ENCODE measurements at places on chromosomes 13 and 19. TPM values are rescaled to one million over a fixed set of nuclear protein-coding genes. Genes with fewer than 3 reads are reported as not detected.
A peak's percentile ranks its signal among the peaks of the same experiment; 100 is the strongest.

FXYD3 gene
- not detected for total RNA-seq

SIGLECL1 gene
- total RNA-seq, result not detected

TMEM38A gene
- total RNA-seq, result 0.58 TPM

AMER2 gene
- not detected for total RNA-seq

TMC4 gene
- 0.27 TPM for total RNA-seq

RFPL4A gene
- not detected for total RNA-seq

ZNF296 gene
- total RNA-seq, result 3.6 TPM

- H3K4me3 ChIP-seq, result no peak overlapping the region
- no peak overlapping the region for H3K27ac ChIP-seq
- no peak for DNase-seq
- H3K36me3 ChIP-seq, result no peaks in the 10 kb centered on the region
These were observed 31.5 kb upstream of the MIER2 start for GRCh38 chr19:376111-376470.

DNA sequence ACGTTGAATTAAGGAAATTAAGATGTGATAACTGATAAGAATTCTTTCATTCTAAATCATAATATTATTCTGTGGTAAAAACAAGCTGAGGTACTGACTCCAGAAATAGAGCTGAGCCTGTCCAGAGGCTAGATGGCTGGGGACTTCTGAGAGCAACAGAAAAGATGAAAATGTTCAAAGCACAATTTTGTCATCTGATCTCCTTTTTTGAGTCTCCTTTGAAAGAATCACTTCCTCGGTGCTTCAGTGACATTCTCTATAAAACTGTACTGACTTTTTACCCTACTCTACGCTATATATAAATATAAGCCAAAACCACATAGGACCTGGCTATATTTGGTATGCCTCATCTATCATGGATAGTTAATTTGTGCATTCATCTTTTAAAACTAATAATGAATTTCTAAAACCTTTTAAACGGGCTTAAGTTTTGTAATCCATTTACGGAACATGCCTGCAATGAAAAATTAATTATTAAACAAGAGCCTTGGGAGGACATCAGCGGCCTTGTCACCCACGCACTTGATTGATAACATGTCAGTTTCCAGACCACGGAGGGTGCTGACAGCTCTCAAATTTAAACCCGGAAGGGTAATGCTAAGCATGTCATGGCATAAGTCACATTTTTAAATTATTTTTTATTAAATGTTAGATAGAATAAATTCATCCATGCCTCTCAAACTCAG lies 235.5 kb downstream of the PCDH9 start:
- no peak overlapping the region for H3K27ac ChIP-seq
- no peaks in the 10 kb centered on the region for H3K36me3 ChIP-seq
- H3K27me3 ChIP-seq, result no peaks in the 10 kb centered on the region

GRCh38 chr19:48624067-48624594 lies 4.8 kb downstream of the SPHK2 start:
- peaks cover 51% of the 10 kb centered on the region for H3K4me1 ChIP-seq
- peak overlapping the region; percentile 89 for H3K27ac ChIP-seq
- no peaks in the 10 kb centered on the region for H3K27me3 ChIP-seq
- peak; percentile 98 for DNase-seq

DNA sequence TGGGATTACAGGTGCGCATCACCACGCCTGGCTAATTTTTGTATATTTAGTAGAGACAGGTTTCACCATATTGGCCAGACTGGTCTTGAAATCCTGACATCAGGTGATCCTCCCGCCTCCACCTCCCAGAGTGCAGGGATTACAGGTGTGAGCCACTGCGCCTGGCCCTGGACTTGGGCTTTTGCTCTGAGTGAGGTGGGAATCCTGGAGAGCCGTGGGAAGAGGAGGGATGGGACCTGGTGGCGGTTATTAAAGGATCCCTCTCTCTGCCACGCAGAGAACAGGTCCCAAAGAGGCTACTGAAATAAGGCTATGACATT lies 1.7 kb upstream of the TLE5 start:
- DNase-seq, result no peak
- H3K4me3 ChIP-seq, result no peak overlapping the region
- peaks cover 16% of the 10 kb centered on the region for H3K36me3 ChIP-seq
- H3K4me1 ChIP-seq, result peaks cover 21% of the 10 kb centered on the region
- no peaks in the 10 kb centered on the region for H3K27me3 ChIP-seq

GRCh38 chr19:29873024-29873800 lies 61.4 kb downstream of the CCNE1 start:
- peaks cover 18% of the 10 kb centered on the region for H3K27me3 ChIP-seq
- H3K36me3 ChIP-seq, result no peaks in the 10 kb centered on the region
- peaks cover 9% of the 10 kb centered on the region for H3K4me1 ChIP-seq

GRCh38 chr13:99191900-99192399 lies 8.7 kb upstream of the UBAC2 start:
- H3K4me3 ChIP-seq, result no peak overlapping the region
- no peak for DNase-seq
- H3K36me3 ChIP-seq, result no peaks in the 10 kb centered on the region
- H3K27me3 ChIP-seq, result no peaks in the 10 kb centered on the region
- no peak overlapping the region for H3K27ac ChIP-seq
- peaks cover 11% of the 10 kb centered on the region for H3K4me1 ChIP-seq

- no peak overlapping the region for H3K27ac ChIP-seq
- no peak for DNase-seq
- H3K36me3 ChIP-seq, result no peaks in the 10 kb centered on the region
- H3K4me1 ChIP-seq, result no peaks in the 10 kb centered on the region
These were observed 387.4 kb downstream of the DLEU7 start for GRCh38 chr13:50456111-50456510.

DNA sequence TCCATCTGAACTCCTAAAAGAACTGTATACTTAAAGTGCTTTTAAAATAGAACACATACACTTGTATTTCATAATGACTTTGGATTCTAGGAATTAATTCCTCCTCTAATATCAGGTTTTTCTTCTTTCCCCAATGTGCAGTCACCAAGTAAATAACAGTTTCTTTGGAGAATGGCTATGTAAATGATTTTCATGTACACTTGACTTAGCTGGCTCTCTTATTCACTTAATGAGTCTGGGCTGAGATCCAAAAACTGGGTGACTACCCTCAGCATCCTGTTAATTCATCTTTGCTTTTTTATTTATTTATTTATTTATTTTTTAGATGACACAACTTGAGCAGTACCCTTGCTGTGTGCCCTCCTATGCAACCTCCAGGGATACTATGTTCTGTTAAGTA lies 1003.7 kb downstream of the SLITRK1 start:
- no peaks in the 10 kb centered on the region for H3K36me3 ChIP-seq
- no peak overlapping the region for H3K27ac ChIP-seq
- H3K27me3 ChIP-seq, result no peaks in the 10 kb centered on the region
- DNase-seq, result no peak
- no peaks in the 10 kb centered on the region for H3K4me1 ChIP-seq
- H3K4me3 ChIP-seq, result no peak overlapping the region

- no peak overlapping the region for H3K4me3 ChIP-seq
- H3K27me3 ChIP-seq, result peaks cover 70% of the 10 kb centered on the region
- peaks cover 10% of the 10 kb centered on the region for H3K36me3 ChIP-seq
- DNase-seq, result no peak
These were observed 8.8 kb downstream of the POU4F1 start for GRCh38 chr13:78594456-78594975.

GRCh38 chr19:38911388-38912001 lies 491 bp downstream of the CCER2 start:
- H3K27ac ChIP-seq, result no peak overlapping the region
- DNase-seq, result no peak
- H3K4me3 ChIP-seq, result no peak overlapping the region
- H3K36me3 ChIP-seq, result peaks cover 21% of the 10 kb centered on the region
- H3K4me1 ChIP-seq, result peaks cover 9% of the 10 kb centered on the region
- H3K27me3 ChIP-seq, result no peaks in the 10 kb centered on the region

DNA sequence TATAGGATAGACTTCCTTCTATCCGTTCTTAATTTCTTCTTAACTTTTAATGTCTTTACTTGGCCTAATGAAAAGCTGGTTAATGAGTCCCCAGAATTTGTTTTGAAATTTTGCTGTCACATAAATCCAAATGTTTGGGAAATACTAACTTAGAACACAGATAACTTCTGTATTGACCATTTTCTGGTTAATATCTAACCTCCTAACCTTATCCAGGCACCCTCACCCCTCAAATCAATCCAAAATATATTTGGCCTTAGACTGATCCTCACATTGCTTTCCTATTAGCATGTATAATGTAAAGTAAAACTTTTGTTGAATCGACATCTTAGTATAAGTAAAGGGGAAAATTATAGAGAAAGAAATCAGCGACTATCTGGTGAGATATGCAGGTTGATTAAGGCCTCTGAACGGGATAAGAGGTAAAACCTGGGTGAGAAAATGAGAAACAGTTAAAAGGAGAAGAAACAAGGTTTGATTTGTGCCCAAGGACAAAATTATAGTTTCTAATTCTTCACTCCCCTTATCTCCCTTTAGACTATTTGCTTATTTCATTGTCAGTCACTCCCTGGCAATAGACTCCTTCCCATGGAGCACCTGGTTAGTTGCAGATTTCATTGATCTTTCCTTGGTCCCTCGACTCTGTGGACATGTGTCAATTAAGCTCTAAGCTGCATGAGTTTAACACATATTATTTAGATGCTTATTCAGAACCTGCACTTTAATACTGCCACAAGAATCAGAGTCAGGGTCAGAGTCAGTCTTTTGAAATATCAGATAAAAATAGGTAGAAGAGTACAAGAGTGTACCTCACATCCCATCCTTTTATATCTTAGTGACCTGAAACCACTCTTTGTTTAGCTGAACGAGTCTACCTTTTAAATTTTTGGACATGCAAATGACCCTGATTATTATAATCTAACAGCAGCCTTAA lies 119.2 kb upstream of the MLNR start:
- no peak overlapping the region for H3K4me3 ChIP-seq
- H3K27me3 ChIP-seq, result no peaks in the 10 kb centered on the region

- no peak for DNase-seq
- H3K36me3 ChIP-seq, result peaks cover 3% of the 10 kb centered on the region
- H3K4me3 ChIP-seq, result no peak overlapping the region
- no peak overlapping the region for H3K27ac ChIP-seq
- H3K27me3 ChIP-seq, result no peaks in the 10 kb centered on the region
- H3K4me1 ChIP-seq, result peaks cover 35% of the 10 kb centered on the region
These were observed 1.8 kb downstream of the FUZ start for GRCh38 chr19:49811328-49811727.

DNA sequence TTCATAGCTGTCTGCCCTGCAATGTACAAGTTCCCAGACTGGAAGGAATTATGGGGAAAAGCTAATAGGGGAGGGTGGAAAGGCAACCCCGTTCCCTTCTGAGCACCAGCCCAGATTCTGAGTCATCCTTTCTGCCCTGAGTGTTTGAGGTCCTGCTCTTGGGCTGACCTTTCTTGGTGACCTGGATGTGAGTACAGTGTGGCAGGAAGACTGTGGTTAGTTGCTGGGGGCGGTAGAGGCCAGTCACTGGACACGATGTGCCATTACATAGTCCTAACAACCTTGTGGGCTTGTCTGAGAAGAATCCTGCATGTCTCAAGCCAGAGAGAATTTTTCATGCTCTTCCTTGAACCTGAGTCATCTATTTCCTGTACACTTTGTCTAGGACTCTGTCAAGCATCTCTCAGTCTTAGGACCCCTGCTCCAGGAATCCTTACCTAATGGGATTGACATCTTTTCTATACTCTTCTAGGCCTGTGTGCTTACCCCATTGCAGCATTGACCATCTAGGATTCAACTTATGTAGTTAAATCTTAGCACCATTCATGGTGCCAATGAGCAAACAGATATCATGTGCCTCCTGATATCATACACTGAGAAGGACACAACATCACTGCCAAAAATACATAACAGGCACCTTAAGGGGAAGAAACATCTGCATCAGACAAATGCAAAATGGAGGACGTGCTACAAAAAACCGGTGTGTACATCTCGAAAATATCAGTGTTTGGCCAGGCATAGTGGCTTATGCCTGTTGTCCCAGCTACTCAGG lies 8.1 kb upstream of the ANGPTL4 start:
- H3K36me3 ChIP-seq, result no peaks in the 10 kb centered on the region
- H3K4me3 ChIP-seq, result no peak overlapping the region
- DNase-seq, result peak; percentile 19
- peaks cover 8% of the 10 kb centered on the region for H3K4me1 ChIP-seq
- H3K27ac ChIP-seq, result no peak overlapping the region

DNA sequence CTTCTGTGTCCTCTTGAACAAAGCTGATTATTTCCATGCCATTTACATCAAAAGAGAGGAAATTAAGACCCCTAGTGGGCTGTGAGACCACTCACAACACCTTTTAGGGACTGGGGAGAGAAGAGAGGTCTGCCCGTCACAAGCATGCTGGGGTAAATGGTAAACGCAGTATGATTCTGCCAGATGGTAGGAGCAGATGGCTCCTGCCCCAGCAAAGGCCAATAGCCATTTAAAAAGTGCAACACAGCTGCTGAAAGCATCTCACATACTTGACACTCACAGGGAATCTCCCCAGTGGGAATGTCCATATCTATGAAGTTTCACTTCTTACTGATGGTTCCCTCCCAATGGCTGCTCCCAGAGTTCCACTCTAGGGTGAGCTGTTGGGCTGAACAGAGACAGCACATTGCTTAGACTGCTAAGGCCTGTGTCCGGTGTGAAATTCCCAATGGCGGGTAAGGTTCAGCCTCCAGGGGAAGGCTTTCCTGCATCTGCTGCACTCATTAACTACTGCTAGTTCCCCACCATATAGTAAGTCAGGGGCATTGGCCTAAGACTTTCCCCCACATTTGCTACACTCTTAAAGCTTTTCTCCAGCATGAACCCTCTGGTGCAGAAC lies 7.4 kb downstream of the ZNF671 start:
- H3K4me1 ChIP-seq, result peaks cover 2% of the 10 kb centered on the region
- H3K4me3 ChIP-seq, result no peak overlapping the region
- peaks cover 81% of the 10 kb centered on the region for H3K36me3 ChIP-seq
- DNase-seq, result no peak
- H3K27me3 ChIP-seq, result no peaks in the 10 kb centered on the region
- no peak overlapping the region for H3K27ac ChIP-seq

- no peaks in the 10 kb centered on the region for H3K4me1 ChIP-seq
- no peak overlapping the region for H3K27ac ChIP-seq
- DNase-seq, result no peak
- no peaks in the 10 kb centered on the region for H3K36me3 ChIP-seq
- no peak overlapping the region for H3K4me3 ChIP-seq
- peaks cover 1% of the 10 kb centered on the region for H3K27me3 ChIP-seq
These were observed 128.2 kb downstream of the STOML3 start for GRCh38 chr13:38862443-38862842.

DNA sequence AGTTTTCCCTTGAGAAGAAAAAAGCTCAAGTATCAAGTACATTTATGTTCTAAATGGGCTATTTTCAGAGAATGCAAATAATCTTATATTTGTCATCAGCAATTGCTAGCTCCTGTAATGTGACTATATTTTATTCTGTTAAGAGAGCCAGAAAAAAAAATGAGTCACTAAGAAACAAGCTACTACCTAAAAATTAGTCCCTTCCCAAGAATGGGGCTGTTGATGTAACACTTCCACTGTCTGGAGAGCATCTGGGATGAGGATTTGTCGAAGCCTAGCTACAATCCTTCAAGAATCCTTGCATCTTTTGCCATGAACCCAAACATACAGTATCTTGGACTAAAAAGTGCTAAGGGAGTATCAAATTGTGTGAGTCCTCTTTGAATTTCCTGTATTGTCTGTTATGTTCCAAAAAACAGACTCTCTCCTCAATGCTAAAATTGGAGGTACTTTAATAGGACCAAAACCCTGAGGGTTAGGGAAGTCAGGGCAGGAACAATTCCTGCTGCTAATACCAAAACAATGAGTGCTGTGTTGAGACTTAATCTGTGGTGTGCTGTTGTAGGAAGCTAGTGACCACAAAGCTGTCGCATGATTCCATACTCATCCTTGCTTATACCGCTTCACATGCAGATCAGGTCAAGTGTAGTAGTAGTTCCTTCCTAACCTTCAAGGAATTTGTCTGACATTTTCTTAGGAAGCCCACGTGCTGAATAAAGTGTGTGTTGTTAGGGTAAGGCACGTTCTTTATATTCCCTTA lies 4.9 kb upstream of the ZC3H13 start:
- DNase-seq, result no peak
- no peaks in the 10 kb centered on the region for H3K36me3 ChIP-seq
- H3K4me1 ChIP-seq, result peaks cover 4% of the 10 kb centered on the region
- peaks cover 8% of the 10 kb centered on the region for H3K27me3 ChIP-seq
- H3K27ac ChIP-seq, result no peak overlapping the region
